ENCODE measurements at places on chromosomes 3 and 15.

- DNase-seq: peak; percentile 22
These were observed 1.6 kb upstream of the CCDC33 start for GRCh38 chr15:74234598-74234875.

DNA sequence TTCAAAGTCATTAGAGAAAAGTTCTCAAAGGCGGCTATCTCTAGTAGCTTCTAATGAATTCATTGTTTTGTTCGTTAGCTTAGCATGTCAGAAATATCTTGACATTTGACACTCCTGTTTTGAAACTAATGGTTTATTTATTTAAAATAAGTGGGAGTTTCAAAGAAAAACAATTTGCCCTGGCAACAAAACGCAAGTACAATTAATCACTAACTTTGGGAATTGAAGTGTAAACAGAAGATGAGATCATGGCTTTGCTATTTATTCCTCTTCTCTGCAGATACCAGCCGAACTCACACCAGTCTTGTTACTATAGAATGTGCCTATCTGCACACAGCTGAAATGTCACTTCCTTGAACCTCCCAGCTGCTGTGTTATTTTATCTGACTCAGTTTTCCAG is 27.5 kb downstream of the MASP1 start:
- DNase-seq: no peak

DNA sequence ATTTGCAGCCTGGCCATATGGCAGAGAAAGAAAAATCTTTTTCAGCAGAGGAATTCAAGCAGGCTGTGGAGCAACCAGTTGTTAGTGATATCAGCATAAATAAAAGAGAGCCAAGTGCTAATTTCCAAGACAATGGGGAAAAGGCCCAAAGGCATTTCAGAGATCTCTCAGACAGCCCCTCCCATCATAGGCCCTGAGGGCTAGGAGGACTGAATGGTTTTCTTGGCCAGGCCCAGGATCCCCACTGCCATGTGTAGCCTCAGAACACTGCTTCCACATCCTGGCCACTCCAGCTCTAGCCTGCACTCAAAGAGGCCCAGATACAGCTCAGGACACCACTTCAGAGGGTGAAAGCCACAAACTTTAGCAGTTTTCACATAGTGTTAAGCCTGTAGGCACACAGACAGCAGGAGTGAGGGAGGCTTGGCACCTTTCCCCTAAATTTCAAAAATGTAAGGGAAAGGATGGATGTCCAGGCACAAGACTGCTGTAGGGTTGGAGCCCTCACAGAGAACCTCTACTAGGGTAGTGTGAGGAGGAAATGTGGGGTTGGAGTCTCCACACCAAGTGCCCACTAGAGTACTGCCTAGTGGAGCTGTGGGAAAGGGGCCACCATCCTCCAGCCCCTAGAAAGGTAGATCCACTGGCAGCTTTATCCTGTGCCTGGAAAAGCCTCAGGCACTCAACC is 191.4 kb downstream of the TBL1XR1 start:
- no peak for DNase-seq

GRCh38 chr3:141710888-141711616 is 27.0 kb upstream of the RNF7 start:
- no peak for DNase-seq

DNA sequence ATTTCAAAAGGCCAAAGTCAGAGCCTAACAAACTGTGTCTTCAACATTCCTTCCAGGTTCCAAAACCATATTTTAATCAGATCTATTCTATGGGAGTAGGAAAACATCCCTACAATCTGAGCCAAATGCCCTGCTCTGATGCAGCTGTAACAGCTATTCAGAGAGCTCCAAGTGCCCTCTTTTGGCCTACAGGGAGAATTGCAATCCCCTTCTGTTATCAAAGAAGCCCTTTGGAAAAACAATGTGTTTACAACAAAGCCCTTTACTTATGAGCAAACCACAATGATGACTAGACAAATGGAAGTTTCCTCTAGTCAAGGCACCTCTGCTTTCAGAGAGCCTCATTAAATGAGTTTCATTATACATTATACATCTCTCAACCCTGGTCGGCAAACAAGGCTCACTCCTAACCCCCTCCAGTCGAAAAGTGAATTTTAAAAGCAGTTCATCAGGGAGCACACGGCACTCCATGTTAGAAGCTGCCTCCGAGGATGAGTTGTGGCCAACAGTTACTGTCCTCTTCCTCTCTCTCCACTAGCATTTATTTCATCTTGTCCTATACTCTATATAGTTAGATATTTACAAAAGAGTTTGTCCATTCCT is 42.6 kb upstream of the TMCO5A start:
- DNase-seq: no peak

GRCh38 chr15:60072826-60073465 is 68.8 kb downstream of the FOXB1 start:
- DNase-seq: no peak

DNA sequence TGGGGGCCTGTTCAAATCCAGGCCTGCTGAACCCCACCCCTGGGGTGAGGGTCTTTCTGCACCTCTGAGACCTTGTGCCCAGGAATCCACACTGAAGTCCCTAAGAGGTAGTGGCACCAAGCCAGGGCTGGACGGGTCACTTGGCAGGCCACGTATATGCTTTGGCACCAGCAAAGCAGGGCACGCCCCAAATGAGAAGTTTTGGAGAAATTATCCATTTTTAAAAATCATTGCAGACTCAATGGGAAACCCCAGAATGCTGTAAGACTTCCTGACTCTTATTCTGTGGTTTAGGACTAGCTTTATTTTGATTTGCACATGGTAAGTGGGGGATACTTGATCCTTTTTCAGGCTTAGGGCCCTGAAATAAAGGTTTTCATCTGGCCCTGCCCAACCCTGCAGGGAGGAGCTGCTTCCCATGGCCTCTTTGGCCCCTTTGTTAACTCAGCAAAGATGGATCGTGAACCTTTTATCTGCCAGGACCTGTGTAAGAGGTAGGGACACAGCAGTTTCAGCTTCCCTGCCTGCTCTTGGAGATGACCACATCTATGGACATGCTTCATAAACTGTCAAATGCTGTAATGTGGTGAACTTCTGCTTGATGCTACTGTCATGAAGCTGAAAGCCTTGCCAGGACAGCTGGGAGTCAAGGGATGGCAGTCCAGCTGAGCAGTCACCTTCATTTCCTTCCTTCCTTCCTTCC is 88.0 kb downstream of the HMG20A start:
- peak; percentile 18 for DNase-seq

GRCh38 chr3:160134964-160135363 is 90.3 kb upstream of the C3orf80 start:
- DNase-seq: no peak

DNA sequence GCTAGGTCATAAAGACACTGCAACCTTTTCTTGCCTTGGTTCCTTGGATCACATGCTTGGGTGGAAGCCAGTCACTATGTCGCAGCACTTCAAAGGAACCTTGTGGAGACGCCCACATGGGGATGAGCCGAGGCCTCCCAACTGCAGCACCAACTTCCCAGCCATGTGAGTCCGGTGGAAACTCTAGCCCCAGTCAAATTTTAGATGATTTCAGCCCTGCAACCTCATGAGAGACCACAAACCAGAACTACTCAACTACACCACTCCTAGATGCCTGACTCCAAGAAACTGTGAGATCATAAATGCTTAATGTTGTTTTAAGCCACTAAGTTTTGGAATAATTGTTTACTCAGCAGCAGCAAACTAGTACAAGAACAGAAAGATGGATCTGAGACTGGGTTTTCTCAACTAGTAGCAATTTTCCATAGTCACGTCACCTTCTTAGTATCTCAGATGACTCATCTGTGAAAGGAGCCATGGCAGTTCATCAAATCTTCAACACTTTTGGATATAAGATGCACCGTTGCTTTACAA is 86.5 kb downstream of the MB21D2 start:
- no peak for DNase-seq
